8988T (cell line): ENCODE measurements at places on chromosomes 3 and 15.

- DNase-seq, result no peak
Observed at GRCh38 chr3:114790752-114791151, 356.3 kb downstream of the ZBTB20 start.

DNA sequence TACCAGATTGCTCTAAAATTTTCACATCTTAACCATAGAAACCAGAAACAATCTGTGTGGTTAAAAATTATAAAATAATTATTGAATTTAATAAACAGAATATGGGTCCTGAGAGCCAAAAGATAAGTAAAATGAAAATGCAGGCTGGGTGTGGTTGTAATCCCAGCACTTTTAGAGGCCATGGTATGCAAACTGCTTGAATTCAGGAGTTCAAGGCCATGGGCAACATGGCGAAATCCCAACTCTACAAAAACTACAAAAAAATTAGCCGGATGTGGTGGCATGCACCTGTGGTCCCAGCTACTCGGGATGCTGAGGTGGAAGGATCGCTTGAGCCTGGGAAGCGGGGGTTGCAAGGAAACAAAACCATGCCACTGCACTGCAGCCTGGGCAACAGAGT lies 236.1 kb downstream of the STAG1 start:
- no peak for DNase-seq

DNA sequence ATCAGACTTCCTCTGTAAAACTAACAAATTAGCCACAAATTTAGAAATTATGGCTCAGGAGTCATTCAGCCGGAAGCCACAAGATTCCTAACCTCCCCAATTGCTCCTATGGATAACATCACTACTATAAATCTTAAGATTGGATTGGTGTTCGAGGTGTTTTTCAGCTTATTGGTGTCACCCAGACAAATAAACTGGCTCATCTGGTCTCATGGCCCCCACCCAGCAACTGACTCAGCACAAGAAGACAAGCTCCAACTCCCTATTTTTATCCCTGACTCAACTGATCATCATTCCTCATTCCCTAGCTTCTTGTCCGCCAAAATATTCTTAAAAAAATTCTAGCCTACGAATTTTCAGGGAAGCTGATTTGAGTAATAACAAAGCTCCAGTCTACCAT lies 135.1 kb upstream of the STRIT1 start:
- no peak for DNase-seq

DNA sequence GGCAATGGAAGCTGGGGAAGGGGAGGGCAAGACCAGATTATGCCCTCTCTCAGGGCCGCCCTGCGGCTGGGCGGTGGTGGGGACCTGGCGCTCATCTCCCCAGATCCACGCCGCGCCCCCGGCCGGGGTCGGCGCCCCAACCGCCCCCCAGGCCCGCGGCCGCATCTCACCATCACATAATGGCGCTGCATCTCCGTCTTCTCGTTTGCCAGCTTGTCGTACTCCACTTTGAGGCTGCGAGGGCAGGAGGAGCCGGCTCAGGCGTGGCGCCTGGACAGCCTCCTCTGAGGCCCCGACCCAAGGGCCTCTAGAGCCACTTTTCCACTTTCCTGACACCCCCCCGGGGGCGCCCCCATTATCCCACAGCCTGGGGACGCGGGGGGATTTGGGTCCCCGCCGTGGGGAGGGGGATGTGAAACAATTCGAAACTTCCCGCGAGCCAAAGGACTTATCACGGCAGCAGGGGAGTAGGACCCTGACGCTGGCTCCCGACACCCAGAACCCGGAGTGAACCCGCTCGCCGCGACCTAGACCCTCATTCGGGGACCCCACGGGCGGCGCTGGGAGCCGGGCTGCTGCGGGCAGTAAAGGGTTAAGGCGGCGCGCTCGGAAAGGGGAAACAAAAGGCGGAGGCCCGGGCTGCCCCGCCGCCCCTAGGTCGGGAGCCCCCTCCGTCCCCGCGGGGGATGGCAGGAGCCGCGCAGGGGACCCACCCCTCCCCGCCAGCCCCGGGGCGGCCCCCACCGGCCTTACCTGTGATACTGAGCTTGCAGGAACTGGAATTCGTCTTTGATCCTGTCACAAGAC lies 2.1 kb downstream of the TLE3 start:
- no peak for DNase-seq

GRCh38 chr3:166455744-166456143 lies 618.5 kb upstream of the BCHE start:
- DNase-seq, result no peak

- no peak for DNase-seq
Observed at GRCh38 chr3:46981932-46982471, 2.5 kb downstream of the NBEAL2 start.

DNA sequence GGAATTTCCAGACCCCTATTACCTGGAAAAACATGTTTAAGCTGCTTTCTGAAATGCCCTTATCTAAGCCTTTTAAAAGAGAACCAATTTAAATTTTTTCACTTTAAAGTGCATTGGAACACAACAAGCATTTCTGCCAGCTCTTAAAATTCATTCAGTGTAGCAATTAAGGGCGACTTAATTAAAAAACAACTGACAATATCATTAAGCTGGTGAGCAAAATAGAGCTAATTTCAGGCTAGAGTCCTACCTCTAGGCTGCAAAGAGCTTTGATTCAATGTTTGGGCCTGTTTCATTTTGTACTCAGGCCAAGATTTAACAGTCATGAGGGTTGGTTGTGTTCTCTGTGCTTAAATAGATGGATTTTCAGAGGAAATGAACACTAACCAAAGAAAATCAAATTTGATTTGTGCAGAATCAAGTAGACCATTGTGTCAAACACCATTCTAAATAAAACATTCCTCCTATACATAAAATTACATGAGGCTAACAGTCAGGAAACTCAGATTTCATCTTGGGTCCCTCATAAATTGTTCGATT lies 114.6 kb downstream of the TMEM108 start:
- no peak for DNase-seq

- DNase-seq, result no peak
Observed at GRCh38 chr15:85760049-85760448, 34.7 kb downstream of the KLHL25 start.

DNA sequence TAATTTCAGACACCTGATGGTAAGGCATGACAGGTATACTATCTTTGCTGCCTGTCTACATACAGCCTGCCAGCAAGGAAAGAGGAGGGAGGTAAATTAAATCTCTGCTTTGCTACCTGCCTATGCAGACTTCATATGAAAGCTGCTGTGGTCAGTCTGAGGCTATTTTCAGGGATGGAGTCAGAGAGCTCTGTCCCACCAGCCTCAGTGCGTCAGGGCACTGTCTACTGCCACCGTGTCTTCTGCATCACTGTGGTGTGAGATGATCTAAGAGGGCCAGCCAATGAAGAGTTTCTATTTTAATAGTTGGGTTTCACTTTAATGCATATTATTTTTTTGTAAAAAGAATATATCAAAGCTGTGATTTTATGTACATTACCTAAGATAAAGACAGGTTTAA lies 125.6 kb downstream of the CADPS start:
- DNase-seq, result no peak

DNA sequence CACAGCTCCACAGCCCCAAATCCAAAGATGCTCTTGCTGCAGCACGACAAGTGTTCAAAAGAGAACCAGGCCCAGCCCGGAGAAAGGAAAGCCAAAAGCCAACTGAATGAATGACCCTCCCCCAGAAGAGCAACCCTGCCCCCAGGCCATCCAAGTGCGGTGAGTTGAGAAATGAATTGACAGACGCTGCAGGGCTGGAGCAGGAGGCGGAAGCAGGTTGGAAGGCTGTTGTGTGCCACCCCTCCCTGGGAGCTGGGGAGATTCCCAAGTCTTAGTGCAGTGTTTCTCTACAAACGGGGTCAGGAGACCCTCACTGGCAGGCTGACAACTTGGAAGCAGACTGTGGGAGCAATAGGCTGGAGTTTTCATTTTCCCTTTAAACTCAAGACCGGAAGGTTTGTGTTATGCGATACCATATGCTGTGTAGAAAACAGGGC lies 3.5 kb upstream of the SPTBN5 start:
- no peak for DNase-seq

- DNase-seq, result no peak
Observed at GRCh38 chr3:100777271-100777670, 68.0 kb downstream of the TFG start.

- DNase-seq, result no peak
Observed at GRCh38 chr3:192795021-192795420, 67.7 kb upstream of the FGF12 start.

DNA sequence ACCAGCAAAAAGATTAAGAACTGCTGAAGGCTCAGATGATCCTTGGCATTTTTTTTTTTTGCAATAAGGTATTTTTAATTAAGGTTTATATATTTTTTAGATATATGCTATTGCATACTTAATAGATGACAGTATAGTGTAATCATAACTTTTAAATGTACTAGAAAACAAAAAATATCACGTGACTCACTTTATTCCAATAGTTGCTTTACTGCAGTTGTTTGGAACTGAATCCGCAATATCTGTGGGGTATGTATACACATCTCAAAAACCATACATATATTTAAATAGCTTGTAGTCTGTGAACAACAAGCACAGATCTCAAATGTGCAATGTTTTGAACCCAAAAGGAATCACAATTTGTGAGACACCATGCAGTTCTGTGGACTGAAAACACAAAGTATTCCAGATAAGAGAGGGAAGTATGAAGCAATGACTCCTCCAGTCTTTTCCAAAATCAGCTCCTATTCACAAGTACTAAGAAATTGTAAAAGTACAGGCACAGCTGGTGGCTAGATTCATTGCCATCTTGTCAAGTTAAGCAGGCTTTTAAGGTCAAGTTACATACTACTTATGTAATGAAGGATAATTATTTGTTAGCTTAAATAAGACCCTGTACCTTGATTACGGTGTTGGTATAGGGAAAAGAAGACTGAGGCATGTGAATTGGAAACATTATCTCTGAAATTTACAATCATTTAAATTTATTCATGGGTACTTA lies 331.1 kb downstream of the TBC1D5 start:
- no peak for DNase-seq

DNA sequence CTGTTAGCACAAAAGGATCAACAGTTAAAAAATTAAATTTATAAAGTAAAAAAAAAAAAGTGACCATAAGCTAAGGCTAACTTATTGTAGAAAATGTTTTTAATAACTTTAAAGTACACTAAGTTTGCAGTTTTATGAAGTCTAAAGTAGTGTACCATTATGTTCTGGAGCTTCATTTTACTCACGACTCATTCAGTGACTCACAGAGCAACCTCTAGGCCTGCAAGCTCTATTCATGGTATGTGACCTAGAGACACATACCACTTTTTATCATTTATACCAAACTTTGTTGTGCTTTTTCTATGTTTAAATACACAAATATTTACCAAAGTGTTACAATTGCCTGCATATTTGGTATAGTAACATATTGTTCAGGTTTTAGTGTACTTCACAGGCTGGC lies 1552.3 kb downstream of the OTOL1 start:
- DNase-seq, result no peak

DNA sequence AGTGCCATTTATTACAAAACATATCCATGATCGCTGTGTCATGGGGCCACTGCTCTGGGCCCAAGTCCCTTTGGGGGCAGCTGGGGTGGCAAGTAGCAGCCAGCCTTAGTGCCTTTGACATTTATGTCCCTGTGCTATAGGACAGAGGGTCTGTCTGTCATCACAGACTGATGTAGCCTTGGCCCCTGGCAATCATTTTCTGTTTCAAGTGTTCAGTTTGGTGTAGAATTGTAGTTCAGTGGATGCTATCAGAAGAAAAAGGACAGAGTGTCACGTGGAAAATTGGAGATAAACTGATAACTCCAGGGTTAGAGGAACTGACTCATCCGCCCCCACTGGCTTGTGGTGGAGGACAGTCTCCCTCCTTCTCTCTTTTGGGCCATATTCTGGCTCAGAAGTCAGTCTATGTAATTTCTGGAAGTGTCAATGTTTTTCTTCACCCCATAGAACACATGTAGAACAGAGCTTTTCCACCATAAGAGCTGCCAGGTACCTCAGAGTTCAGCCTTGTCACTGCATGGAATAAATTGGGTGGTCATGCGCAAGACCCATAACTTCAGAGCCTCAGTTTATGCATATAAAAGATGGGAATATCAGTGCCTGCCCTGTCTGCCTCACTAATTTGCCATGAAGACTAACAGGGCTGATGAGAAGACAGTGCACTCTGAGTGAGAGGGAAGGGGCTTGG lies 4.5 kb upstream of the MRPS22 start:
- no peak for DNase-seq

GRCh38 chr3:182323126-182323700 lies 470.1 kb upstream of the ATP11B start:
- DNase-seq, result no peak

GRCh38 chr3:52771334-52771681 lies 568 bp upstream of the NEK4 start:
- DNase-seq, result no peak

DNA sequence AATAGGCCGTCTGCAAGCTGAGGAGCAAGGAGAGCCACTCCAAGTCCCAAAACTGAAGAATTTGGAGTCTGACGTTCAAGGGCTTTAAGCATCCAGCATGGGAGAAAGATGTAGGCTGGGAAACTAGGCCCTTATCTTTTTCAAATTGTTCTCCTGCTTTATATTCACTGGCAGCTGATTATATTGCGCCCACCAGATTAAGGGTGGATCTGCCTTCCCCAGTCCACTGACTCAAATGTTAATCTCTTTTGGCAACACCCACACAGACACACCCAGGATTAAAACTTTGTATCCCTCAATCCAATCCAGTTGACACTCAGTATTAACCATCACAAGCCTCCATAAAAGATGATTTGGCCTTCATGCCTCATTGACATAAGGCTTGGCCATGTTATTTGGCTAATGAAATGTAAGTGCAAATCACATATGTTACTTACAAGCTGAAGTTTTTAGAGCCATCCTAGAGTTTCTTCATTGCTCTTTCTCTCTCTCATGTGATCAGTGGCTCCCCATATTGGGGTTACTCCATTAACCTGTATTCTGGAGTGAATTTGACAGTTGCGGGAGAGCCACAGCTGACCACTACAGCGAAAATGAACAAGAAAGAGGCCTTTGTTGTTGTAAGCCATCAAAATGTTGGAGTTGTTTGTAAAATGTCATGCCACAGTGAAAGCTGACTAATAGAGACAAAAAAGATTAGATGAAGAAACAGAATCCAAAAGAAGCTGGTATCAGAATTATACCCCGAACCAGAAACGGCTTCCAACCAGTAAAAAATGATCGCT lies 61.7 kb downstream of the GBE1 start:
- no peak for DNase-seq

DNA sequence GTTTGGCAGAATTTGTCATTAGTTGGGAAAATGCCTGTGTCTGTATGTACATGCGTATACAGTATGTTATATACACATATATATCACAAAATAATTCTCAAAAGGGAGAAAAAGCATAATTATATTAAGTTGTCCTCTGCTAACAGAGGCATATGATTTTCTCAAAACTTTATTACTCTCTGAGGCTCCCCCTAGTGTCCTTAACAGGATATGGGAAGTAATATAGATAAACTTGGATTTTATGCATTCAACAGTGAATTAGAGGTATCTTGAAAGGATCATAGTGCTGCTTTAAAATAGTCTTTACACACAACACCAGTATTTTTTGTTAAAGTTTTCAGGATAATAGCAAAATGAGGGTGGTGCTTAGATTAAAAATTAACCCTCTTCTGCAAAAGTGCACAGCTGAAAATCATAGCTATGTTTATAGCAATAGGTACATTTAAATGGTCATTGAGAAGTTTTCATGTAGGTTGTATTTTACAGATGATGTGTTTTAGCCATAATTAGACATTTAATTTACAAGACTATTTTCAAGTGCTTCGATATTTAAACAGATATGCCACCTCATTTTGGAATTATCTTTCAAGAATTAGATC lies 454.0 kb upstream of the ROBO2 start:
- DNase-seq, result no peak

GRCh38 chr3:32813180-32813579 lies 4.6 kb upstream of the TRIM71 start:
- no peak for DNase-seq

GRCh38 chr3:126680667-126681055 lies 23.4 kb upstream of the CHCHD6 start:
- DNase-seq, result no peak
